CD8-positive, alpha-beta memory T cell (primary cell): ENCODE measurements at places on chromosomes 1 and 21.

DNA sequence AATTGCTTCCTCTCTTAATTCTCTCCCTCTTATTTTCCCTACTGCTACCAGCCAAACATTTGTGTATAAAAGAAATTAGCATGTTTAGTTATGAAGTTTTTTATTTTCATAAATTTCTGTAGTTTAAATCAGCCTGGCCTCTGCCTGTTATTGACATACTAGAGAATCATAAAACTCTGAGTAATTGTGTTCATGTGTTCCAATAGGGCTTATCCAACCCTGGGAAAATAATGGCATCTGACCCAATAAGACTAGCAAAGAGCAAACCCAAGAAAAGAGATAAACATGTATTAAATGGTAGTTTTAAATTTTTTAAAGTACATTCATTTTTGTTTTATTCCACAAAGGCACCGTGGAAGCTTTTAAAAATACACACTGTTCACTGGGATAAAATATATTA, 404.3 kb downstream of the HLX start:
- H3K4me1 ChIP-seq = no peaks in the 10 kb centered on the region
- no peak overlapping the region for H3K4me3 ChIP-seq
- H3K27ac ChIP-seq = no peak overlapping the region
- H3K36me3 ChIP-seq = no peaks in the 10 kb centered on the region
- no peaks in the 10 kb centered on the region for H3K27me3 ChIP-seq

- DNase-seq = no peak
- peaks cover 22% of the 10 kb centered on the region for H3K4me1 ChIP-seq
- H3K36me3 ChIP-seq = peaks cover 17% of the 10 kb centered on the region
- no peak overlapping the region for H3K4me3 ChIP-seq
Observed at GRCh38 chr1:13769212-13769611, 69.2 kb downstream of the PRDM2 start.

DNA sequence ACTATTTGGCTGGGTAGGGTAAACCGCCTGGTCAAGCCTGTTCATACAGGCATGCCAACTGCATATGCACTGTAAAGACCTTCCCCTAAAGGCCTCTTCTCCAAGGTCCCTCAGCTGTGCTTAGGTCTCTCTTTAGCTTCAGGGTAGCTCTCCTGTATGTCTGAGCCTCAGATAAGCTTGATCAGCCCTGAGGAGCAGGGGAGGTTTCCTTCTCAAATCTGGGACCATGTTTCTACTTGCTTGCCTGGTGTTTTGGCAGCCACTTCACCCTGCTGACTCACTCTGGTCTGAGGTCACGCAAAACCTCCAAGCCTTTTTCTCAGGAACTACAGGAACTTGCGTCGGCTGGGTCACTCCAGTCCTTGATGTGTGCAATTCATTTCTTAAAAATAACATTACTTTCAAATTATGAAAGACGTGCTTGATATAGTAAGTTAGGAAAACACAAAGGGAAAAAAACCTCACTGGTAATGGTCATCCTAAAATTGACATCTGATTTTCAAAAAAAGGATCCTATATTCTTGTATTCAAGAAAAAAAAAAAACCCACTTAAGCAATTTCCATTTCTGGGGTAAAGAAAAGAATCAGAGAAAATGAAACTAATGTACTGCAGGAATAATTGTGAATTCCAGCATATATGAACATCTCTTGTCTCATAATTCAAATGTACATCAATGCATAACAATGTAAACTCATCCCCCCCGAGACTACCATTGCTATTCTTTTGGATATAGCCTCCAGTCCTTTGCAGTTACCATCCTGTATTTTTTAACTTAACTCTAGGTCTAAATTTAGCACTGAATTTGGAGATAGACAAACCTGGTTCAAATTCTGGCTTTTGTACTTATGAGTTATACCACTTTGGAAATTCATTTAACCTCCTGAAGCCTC, 24.8 kb upstream of the RNF19B start:
- no peak for DNase-seq
- H3K36me3 ChIP-seq = no peaks in the 10 kb centered on the region
- no peak overlapping the region for H3K27ac ChIP-seq
- H3K4me1 ChIP-seq = no peaks in the 10 kb centered on the region

- no peaks in the 10 kb centered on the region for H3K27me3 ChIP-seq
- no peak overlapping the region for H3K27ac ChIP-seq
- H3K36me3 ChIP-seq = no peaks in the 10 kb centered on the region
- DNase-seq = no peak
- no peak overlapping the region for H3K4me3 ChIP-seq
- no peaks in the 10 kb centered on the region for H3K4me1 ChIP-seq
Observed at GRCh38 chr1:210730023-210730422, 401.3 kb downstream of the HHAT start.
